ENCODE measurements at places on chromosomes 2 and 18. TPM values are rescaled to one million over a fixed set of nuclear protein-coding genes. Genes with fewer than 3 reads are reported as not detected.

DNA sequence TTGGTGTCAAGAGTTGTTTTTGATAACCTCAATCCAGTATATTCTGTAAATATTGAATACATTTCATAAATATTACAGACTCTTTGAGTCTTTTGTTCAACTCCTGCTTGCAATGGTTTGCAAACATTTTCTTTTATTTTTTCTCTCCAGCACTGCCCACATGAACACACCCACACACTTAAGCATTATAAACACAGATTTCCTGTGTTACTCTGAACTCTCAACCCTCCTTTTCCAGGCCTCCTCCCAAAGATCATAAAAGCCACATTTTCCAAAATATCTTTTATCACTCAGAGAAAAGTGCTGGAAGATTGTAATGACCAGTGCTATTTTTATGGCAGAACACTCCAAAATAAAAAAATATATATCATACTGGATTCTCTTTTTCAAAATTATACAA lies 20.5 kb downstream of the ARHGAP25 start:
- no peak for DNase-seq

The CELF4 gene
- polyA plus RNA-seq, result 0.07 TPM

DNA sequence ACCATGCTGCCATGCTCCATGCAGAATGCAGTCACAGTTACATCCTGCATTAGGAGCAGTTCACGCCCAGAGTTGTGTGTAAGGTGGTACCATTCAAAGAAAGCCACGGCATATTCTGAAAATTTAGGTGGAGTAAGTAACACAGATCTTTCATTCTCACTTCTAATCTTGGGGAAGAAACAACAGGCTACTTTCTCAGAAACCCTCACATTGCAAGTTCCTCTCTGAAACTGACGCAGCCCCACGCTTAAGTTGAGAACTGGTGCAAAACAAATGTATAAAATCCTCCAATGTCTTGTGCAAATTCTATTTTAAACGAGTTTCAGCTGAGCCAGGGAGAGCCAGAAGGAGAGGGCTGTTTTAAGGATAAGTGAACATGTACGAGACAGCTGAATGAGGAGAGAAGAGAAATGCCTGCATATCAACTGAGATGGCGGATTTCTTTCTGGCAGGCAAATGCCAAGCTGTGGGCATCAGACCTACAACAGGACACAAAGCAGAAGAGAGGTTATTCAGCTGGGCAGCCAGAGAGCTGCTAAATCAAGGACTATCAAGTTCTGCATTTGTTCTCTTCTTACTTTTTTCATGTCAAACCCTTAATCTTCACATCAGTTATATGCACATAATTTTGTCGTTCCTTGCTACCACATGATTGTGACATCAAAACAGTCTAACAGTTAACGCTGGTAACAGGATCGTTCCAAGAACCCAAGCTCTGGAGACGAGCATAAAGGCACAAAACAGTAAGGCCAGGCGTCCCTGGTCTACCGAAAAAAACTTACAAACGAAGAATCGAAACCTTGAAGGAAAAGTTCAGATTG lies 6.4 kb downstream of the ARL4C start:
- DNase-seq, result no peak

The ALK gene
- polyA plus RNA-seq, result 0.01 TPM

- DNase-seq, result no peak
Measured at GRCh38 chr2:69936906-69937305, 22.0 kb downstream of the MXD1 start.

DNA sequence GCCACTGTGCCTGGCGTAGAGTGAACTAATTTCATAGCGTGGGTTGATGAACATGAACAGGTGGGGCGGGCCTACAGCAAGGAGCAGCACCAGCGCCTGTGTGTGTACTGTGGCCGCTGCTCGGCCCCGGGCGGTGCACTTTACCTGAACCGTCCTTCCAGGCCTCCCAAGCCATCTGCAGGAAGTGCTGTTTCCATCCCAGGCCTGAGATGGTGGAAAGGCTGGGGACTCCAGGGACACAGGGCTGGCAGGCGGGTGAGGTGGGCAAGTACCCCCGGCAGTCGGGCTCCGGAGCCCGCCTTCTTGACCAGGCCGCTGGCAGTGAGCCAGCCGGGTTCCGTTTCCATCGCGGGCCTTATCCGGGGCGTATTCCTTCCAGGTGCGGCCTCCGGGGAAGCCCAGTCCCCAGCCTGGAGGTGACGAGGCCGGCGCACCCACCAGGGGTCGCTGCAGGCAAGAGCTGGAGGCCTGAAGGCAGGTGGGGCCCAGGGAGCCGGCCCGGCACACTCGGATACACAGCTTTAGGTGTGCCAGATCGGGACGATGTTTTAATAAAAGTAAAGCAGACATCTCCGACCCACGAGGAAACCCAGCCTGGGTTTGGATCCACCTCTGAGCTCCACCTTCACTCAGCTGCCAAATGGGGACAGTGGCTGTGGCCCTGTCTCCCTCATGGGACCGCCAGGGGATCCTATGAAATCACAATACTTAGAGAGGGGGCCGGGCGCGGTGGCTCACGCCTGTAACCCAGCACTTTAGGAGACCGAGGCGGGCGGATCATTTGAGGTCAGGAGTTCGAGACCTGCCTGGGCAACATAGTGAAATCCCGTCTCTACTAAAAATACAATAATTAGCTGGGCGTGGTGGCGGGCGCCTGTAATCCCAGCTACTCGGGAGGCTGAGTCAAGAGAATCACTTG lies 22.7 kb upstream of the PDIA6 start:
- DNase-seq, result peak; percentile 78

GRCh38 chr18:46676182-46676835 lies 19.3 kb upstream of the LOXHD1 start:
- no peak for DNase-seq

DNA sequence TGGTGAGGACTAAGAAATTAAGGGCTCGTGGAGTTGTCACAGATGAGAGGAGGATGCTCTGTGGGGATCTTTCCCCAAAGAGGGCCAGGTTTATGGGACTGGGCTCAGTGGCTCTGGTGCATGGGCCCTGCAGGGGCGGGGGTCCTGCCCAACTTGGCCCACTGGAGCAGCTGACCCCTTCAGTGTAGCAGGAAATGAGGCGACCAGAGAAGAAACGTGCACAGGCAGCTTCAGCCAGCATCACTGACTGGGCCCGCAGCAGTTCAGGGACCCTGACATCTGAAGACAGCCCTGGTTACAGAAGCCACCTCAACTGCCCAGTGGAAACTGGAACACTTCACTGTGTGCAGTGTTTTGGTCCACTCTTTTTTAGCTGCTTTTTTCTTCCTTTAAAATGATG lies 72.8 kb downstream of the EMILIN2 start:
- DNase-seq, result no peak

GRCh38 chr2:166451468-166451867 lies 42.6 kb downstream of the SCN7A start:
- DNase-seq, result no peak

DNA sequence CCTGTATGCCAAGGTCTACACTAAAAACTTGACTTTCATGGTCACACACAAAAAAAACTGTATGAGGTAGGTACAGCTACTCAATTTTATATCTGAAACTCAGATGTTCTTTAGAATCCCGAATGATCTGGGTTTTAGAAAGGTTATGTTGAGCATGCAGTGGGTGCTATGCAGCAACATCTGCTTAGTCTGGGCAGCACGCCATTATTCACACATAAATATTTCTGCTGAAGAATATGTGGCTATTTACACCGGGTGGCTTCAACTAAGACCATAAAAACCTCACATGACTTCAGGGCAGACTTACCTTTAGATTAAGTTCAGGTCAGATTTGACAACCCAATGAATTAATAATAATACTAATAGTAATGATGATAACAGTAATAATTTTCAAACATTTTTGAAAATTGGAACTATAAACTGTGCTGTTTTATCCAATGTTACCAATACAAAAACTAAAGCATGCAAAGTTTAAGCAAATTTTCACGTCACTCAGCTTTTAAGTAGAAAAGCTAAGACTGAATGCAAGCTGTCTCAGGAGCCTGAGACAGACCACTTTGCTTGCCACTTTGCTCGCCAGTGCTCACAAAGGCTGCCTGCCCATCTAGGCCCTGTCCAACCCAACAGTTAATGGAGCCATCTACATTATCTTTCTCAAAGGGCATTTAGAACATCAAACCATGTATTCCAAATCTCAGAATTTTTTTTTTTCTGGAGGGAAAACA lies 292.0 kb downstream of the CNTNAP5 start:
- no peak for DNase-seq

GRCh38 chr2:113891265-113891959 lies 1.5 kb downstream of the ACTR3 start:
- no peak for DNase-seq

DNA sequence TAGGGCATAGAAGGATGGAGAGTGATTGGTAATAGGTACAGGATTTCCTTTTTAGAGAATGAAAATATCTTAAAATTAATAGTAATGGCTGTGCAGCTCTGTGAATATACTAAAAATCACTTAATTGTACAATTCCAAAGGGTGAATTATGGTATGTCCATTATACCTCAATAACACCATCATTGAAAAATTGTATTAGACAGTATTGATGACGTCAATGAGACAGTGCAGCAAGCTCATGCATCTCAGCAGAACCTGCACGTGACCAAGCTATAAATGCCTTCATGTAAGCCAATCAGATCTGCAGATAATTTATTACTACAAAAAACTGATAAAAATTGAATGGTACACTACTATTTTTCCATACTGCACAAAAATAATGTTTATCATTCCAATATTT lies 354.4 kb upstream of the CDH19 start:
- DNase-seq, result no peak

- DNase-seq, result no peak
Measured at GRCh38 chr18:76981396-76981968, 151.1 kb downstream of the MBP start.

DNA sequence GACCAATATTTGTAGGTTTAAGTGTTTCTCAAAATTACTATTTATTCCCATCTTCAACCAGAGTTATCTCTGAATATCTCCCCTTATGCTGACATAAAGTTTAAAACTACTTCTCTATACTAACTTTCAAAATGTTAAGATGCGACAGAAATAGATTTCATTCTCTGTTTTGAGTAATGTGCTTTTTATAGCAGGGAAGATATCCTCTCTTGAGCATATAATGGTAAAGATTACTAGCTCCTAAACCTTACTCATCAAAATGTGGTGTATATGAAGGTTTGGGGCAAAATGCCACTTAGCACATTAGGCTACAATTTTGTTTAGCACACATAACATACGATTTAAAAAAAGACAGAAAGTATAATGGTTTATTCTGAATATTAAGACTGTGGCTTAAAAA lies 54.4 kb downstream of the CWC22 start:
- no peak for DNase-seq

All from heart right ventricle (tissue), 16 donors.